ENCODE measurements at places on chromosomes 5 and 9. TPM values are rescaled to one million over a fixed set of nuclear protein-coding genes. Genes with fewer than 3 reads are reported as not detected.

The SPATA6L gene
- total RNA-seq, result 0.20 TPM

The PCDHGB5 gene
- total RNA-seq, result not detected

The FOXD4L3 gene
- not detected for total RNA-seq

The EFNA5 gene
- total RNA-seq, result 9.8 TPM

The AFAP1L1 gene
- total RNA-seq, result 3.6 TPM

The MYMK gene
- total RNA-seq, result not detected

The SNX18 gene
- total RNA-seq, result 6.7 TPM

The NR2F1-AS1 gene
- not detected for total RNA-seq

The FOXD4L4 gene
- total RNA-seq, result not detected

The GZMA gene
- not detected for total RNA-seq

The MAMDC4 gene
- 0.17 TPM for total RNA-seq

The BRD9 gene
- total RNA-seq, result 20.4 TPM

The TCOF1 gene
- 46.0 TPM for total RNA-seq

The MARCOL gene
- total RNA-seq, result not detected

The SPINK13 gene
- 0.14 TPM for total RNA-seq

The ESM1 gene
- total RNA-seq, result not detected

The SGCD gene
- not detected for total RNA-seq

The KIAA0825 gene
- total RNA-seq, result 0.07 TPM

The ANKRD55 gene
- 4.7 TPM for total RNA-seq

The ORM2 gene
- total RNA-seq, result not detected

The FUT7 gene
- total RNA-seq, result not detected

The TMEM174 gene
- not detected for total RNA-seq

The AHRR gene
- total RNA-seq, result 0.09 TPM

The IFNA21 gene
- not detected for total RNA-seq

The IL4 gene
- not detected for total RNA-seq

The PRKACG gene
- total RNA-seq, result not detected

The BTNL8 gene
- not detected for total RNA-seq

The FAM78A gene
- total RNA-seq, result not detected

The PTGES2 gene
- 93.5 TPM for total RNA-seq

The DRD1 gene
- total RNA-seq, result not detected

The MARCHF11 gene
- not detected for total RNA-seq

The TMEFF1 gene
- total RNA-seq, result 3.1 TPM

The GAPT gene
- not detected for total RNA-seq

The DPYSL3 gene
- total RNA-seq, result 226 TPM
